ENCODE measurements at places on chromosomes 12 and 14. TPM values are rescaled to one million over a fixed set of nuclear protein-coding genes. Genes with fewer than 3 reads are reported as not detected.
A peak's percentile ranks its signal among the peaks of the same experiment; 100 is the strongest.

DNA sequence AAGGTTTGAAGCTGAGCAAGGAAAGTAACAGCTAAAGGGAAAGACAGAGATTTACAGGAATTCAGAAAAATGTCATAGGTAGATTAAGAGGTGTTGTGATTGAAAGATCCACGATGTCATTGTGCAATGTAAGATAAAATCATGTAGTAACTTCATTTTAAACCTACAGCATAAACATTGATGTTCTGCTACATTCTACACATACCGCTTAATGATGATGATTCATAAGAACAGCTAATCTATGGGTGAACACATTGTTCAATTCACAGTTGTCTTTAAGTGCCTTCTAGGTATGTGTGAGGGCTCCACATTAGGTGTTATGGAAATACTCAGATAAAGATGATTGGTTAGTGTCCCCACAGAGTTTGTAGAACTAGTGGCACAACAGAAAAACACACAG is 170.9 kb downstream of the GRIP1 start:
- peak; percentile 23 for DNase-seq

GRCh38 chr14:93033983-93034670 is 81.6 kb downstream of the ITPK1 start:
- no peak for DNase-seq

DNA sequence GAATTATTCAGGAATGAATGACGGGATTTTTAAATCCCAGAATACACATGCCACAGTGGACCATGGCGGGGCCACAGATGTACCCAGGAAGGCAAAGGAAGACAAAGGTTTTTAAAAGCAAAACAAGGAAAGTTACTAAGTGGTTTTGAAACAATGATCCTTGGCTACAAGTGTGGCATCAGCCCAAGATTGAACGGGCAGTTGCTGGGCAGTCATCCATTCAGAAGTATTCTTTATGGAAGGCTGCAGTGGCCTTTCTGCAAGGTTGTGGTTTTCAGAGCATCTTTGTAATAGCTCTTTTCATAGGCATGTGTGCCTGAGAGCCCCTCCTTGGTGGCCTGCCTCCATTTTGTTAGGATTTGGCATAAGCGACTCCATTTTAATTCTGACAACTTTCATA is 13.4 kb upstream of the IFI27 start:
- DNase-seq: no peak

DNA sequence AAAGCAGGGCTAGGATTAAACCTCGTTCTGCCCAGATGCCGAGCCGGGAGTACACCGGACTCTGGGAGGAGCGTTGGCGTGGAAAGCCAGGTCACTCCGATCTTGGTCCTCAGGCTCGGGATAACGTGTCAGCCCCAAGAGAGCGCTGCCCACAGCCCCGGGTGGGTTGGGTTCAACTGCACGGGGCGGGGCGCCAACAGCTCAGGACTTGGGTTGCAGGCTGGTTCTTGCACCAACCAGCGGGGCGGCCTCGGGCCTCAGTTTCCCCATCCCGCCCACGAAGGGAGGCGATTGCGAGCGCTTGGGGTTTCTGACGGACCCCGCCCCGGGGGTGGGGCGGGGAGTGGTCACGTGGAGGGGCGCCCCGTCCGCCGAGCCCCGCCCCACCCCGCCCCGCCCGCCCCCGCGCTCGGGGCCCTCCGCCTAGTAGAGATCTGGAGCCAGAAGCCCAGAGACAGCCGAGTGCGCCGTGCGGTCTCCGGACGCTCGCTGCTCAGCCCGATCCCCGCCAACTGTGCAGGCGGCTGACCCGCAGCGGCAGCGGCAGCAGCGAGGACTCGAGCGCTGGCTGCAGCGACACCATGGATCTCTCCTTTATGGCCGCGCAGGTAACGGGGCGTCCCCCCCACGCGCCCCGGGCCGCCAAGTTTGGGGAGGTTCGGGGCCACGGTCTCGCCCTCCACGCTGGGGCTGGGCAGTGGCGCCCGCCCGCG is at the start of gene C14orf132:
TSS of gene C14orf132 (plus strand) at position 443 of the 713 bp plus-strand sequence. CDS start at position 582, 139 bp downstream.
- DNase-seq: no peak

DNA sequence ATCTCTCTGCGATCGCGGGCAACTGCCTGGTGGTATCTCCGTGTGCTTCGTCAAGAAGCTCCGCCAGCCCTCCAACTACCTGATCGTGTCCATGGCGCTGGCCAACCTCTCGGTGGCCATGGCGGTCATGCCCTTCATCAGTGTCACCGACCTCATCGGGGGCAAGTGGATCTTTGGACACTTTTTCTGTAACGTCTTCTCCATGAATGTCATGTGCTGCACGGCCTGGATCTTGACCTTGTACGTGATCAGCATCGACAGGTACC is 1.6 kb upstream of the HEBP1 start:
- DNase-seq: no peak

DNA sequence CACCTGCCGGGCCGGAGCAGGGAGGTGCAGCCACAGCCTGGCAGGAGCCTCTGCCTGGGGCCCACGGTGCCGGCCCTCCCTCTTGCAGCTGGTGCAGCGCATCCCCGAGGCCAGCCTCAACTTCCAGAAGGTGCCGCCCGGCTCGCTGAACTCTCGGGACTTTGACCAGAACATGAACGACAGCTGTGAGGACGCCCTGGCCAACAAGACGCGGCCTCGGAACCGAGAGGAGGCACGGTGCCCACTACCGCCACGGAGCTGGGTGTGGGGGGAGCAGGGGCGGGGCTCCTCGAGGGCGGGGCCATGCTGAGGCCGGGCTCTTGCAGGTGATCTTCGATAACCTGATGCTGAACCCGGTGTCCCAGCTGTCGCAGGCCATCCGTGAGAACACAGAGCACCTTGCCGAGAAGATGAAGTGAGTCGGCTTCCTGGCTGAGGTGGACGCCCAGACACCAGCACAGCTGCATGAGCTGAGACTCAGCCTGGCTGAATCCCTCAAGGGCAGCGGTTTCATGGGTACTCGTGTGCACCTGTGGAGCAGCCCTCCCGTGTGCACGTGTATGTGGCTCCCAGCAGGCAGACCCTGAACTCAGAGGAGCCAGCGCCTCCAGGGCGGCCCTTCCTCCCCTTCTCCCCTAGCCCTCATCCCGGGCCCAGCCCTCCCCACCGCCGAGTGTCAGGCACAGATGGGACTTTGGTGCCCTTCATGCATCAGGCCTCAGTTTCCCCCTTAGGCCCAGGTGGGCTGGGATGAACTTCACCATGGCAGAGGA is 28.6 kb downstream of the CEP170B start:
- no peak for DNase-seq

DNA sequence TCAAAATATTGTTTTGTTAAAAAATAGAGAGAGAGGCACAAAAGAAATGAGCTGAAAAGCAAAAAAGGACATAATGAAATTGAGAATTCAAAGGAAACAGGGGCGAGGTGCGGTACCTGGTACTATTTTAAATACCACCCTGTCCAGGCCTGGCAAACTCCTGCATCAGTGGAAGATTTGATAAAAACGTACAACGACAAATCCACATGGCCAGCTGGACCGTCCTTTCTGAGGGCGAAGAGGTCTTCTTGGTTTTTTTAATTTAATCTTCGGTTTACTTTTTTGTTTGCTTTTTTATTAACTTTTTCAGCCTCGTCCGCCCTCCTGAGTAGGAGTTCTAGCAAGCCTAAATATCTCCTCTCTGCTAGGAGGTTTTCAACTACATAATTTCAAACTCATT is 11.9 kb downstream of the BCL11B start:
- DNase-seq: peak; percentile 50

DNA sequence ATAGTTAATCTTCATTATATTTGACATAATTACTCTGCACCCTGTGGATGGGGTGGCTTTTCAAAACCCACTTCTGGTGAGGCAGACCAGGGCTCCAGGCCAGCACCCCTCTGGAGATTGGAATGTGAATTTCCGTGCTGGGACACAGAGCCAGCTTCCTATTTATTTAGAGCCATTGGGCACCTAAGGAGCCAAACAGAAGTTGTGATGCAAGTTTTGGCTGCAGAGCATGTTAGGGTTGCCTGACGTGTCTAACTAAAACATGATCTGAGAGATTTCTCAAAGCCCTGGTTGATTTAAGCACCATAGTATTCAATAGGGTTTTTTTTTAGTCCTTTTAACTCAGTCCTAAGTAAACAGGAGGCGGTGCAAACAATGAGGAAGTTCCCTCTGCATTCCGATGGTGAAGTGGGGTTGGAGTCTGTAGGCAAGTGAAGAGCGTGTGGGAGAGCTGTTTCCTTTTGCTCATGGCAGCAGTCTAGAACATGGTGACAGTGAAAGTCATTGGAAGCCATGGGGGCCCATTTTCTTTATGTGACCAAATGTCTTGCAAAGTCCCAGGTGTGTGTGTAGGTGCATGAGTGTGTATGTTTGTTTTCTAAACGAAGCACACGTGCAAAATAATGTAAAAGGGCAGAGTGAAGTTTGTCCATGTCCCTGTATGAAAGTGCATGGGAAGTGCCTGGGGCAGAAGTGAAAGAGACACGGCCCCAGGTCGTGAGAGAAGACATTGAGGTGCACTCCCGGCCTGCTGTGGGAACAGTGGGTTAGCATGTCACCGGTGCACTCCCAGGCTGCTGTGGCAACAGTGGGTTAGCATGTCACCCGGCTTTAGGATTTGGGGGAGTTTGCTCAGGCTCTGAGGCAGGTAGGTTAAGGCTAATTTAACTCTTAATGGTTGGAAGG is 117.7 kb downstream of the PRKCH start:
- DNase-seq: peak; percentile 27

DNA sequence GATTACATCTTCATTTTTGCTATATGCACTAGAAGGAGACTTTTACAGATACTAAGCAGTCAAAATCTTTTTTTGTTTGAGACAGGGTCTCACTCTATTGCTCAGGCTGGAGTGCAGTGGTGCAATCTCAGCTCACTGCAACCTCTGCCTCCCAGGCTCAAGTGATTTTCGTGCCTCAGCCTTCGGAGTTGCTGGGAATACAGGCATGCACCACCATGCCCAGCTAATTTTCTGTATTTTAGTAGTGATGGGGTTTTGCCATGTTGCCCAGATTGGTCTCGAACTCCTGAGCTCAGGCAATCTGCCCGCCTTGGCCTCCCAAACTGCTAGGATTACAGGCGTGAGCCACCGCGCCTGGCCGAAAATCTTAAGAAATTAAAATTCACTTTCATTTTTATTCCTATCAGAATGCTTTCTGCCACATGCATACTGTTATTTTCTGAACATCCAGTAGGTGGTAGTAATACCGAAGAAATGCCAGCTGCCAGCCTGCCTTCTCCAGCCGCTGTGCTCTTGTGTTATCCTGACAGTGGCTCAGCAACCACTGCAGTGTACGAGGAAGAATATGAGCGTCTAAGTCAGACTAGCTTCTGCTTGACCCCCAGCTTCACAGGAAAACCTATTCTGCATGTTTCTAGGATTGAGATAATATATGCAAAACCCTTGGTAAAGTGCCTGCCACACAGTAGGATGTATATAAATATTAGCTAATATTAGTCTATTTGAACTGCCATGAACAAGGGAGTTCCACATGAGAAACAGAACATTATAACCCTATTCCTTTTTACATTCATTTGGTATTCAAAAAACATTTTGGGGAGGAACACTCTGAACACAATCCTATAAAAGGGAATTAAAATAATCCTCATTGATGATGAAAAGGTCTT is 54.2 kb downstream of the RPAP3 start:
- DNase-seq: peak; percentile 44

GRCh38 chr14:74855021-74855420 is 20.9 kb downstream of the PROX2 start:
- DNase-seq: no peak

DNA sequence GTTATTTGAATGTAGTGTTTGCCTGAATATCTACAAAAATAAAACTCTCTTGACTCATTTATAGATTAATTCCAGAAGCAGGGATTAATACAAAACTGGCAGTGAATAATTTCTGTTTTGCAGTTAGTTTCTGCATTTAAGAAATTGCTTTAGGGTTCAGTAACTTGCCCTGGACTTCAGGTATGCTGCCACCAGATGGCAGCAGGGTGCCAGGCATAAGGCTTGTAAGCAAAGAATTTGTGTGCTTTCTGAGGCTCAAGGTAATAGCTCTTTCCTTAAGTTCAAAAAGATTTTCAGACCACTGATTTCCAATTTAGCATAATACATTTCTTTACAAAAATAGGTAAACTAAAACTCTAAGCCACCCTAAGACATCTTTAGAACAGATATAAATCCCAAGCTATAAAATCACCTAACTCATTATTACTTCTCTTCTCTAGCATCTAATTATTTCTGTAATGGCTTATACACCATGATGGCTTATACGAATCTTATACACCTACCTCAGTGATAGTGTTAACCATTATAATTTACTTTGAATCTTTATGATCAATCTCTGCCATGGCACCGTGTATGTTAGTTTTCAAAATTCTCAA is 398.3 kb downstream of the APAF1 start:
- peak; percentile 15 for DNase-seq

The LRP1-AS gene
- not detected for total RNA-seq

The BBS10 gene
- 6.9 TPM for total RNA-seq

The VSX2 gene
- total RNA-seq: not detected
